ENCODE measurements at places on chromosomes 16 and 17.

GRCh38 chr16:10984509-10984908, 40.1 kb downstream of the CLEC16A start:
- DNase-seq, result no peak

GRCh38 chr16:54689072-54689865, 241.4 kb upstream of the IRX5 start:
- DNase-seq, result no peak

GRCh38 chr16:72788269-72788809, 259.6 kb downstream of the ZFHX3 start:
- no peak for DNase-seq

GRCh38 chr17:57478478-57479250, 222.3 kb downstream of the MSI2 start:
- DNase-seq, result no peak

GRCh38 chr17:55706808-55707773, 15.6 kb downstream of the TMEM100 start:
- DNase-seq, result no peak

DNA sequence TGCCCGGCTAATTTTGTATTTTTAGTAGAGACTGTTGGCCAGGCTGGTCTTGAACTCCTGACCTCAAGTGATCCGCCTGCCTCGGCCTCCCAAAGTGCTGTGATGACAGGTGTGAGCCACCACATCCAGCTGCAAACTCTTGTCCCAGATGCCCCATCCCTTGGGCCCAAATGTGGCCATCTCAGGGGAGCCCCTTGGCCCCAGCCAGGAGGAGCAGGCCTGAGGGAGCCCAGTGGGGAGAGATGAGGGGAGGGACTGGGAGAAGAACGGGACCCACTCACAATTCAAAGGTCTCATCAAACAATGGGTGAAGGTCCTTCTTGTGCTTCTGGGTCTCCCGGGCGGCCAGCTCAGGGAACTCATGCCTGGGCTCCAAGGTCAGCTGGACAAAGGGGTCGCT, 14.5 kb downstream of the UNC13D start:
- no peak for DNase-seq

GRCh38 chr17:79412886-79413390, 197.9 kb downstream of the RBFOX3 start:
- DNase-seq, result no peak
